Ureter (tissue), 1 donor: ENCODE measurements at places on chromosomes 5 and 9. TPM values are rescaled to one million over a fixed set of nuclear protein-coding genes. Genes with fewer than 3 reads are reported as not detected.

Gene SLC2A8
- total RNA-seq: 38.4 TPM

Gene SLC1A3
- total RNA-seq: 33.4 TPM

Gene CARD6
- total RNA-seq: 17.1 TPM

Gene PCDHB7
- 2.4 TPM for total RNA-seq

Gene LMBRD2
- 23.7 TPM for total RNA-seq

Gene CATSPER3
- total RNA-seq: 0.99 TPM

Gene IFNA2
- not detected for total RNA-seq

Gene CREBRF
- 36.5 TPM for total RNA-seq

Gene CORO2A
- 38.8 TPM for total RNA-seq

Gene TAF1L
- total RNA-seq: not detected

DNA sequence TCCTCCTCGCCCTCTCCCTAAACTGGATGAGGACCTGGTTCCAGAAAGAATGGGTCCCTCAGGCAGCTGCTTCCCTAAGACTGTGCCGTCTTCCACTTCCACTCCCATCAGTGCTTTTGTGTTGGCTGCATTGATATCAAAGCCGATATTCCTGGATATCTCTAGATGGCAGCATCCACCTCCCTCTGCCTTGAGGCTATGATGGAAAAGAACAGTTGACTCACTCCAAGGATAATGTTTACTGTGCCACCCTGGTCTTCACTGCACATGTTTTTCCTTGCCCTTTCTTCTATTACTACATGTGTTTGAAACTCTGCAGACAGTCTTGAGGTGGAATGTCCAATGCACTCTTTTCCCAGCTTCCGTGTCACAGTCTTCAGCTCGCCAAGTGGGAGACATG is 211.6 kb downstream of the MAST4 start:
- DNase-seq: no peak

- no peak for DNase-seq
Observed at GRCh38 chr5:138712791-138713190, 40.4 kb upstream of the CTNNA1 start.

GRCh38 chr5:122844910-122845228 is 544 bp upstream of the SNX24 start:
- DNase-seq: no peak

GRCh38 chr5:139277171-139277570 is 16.4 kb upstream of the MATR3 start:
- DNase-seq: no peak

DNA sequence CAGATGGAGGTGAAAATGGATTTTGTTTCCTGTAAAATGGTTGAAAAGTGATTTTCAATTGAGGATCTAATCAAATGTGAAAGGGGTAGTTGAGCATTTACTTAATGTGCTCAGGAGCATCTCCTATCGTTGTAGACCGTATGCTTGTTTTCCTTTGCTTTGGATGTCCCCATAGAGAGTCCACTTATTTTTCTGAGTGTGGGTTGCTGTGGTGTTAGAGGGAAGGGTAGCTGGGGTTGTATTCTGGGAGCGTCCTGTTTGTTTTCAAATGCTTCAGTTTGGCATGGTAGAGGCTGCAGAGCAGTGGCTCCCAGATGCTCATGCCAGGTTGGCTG is 154.1 kb downstream of the MAT2B start:
- no peak for DNase-seq

DNA sequence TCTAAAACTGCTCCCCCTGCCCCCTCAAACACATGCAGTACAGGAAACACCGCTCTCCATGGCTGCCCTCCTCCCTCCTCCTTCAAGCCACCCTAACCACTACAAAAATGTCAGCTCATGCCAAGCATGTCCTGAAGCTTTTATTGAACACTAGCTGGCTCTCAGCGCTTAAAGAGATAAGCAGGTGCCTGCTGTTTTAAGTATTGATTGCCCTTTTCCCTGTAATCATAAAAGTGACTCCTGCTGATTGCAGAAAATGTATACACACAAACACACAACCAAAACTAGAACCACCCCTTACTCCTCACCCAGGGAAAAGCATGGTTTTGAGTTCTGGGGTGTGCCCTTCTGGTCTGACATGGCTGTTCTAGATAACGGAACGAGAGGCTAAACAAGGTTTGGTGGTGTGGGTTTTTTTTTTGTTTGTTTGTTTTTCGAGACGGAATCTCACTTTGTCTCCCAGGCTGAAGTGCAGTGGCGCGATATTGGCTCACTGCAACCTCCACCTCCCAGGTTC is 3.7 kb upstream of the UCK1 start:
- DNase-seq: no peak

GRCh38 chr9:37471942-37472684 is 6.9 kb upstream of the ZBTB5 start:
- DNase-seq: no peak

DNA sequence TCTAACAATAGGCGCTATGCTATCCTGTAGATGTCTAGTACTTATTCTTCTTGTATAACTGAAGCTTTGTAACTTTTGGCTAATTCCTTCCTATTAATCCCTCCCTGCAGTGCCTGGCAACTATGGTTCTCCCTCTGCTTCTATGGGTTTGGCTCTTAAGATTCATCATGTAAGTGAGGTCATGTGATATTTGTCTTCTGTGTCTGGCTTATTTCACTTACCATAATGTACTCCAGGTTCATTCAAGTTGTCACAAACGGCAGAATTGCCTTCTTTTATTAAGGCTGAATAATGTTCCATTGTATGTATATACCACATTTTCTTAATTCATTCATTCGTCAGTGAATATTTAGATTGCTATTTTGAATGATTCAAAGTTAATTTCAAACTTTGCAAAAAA is 149.9 kb upstream of the GAS1 start:
- no peak for DNase-seq

DNA sequence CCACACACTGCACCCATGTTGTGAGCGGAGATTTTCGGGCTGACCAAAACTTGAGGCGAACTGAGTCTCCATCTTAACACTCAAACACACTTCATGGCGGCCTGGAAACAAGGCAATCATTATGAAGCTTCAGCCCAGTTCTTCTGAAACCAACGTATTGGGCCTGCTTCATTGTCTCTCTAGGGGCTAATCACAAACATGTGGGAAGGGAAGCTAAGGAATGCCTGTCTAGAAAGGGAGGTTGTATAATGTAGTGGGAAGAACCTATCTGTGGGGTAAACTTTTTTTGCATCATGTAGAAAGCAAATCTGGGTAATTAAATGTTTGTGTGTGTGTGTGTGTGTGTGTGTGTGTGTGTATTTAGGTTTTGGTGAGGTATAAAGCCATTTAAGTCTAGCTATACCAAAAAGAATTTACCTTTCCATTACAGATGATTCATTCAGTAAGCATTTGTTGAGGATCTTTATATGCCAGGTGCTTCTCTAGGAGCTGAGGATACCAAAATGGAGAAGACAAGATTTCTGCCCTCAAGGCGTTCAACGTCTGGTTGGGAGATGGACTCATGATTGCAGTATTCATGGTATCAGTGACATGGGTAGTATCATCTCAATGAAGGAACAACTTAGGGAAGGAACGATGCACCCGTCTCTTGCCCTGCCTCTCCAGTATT is 29.4 kb downstream of the SLC1A3 start:
- no peak for DNase-seq

DNA sequence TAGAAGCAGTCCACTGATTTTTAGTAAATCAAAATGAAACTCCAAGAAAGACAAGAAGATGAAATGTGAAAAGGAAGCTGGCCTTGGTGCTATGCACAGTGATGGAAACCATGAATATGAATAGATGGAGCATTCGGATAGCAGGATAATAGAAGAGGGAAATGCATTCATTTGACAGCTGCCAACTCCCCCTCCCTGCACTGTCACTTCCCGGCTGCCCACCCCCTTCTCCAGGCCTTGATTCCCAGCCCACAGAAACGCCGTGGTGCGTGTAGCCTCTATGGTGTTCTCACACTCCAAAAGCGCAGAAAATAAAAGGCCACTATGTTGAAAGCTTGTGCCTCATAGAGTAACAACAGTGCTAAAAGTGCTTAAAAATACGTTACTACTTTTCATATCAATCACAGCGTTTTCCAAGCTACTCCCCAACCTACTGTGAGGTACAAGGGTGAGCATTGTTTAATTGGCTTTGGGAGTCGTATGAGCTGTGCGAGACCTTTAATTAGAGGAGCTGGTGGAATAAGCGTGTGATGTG is 26.1 kb upstream of the IFNK start:
- DNase-seq: no peak

DNA sequence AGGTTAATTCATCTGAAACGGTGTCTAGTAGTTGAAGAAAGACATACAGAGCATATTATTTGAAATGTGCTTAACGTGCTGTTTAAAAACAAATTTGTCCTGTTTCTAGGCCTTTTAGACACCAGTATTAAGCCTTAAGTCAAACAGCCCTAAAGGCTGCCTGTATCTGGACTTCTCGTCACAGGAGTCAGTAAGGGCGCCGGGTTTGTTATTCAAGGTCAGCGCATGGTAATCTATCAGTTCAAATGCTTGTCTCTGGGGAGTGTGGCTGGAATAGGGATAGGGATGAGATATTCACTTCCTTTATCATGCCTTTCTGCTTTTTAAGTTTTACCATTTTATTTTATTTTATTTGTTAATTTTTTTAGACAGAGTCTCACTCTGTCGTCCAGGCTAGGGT is 9.4 kb upstream of the CNOT6 start:
- no peak for DNase-seq

DNA sequence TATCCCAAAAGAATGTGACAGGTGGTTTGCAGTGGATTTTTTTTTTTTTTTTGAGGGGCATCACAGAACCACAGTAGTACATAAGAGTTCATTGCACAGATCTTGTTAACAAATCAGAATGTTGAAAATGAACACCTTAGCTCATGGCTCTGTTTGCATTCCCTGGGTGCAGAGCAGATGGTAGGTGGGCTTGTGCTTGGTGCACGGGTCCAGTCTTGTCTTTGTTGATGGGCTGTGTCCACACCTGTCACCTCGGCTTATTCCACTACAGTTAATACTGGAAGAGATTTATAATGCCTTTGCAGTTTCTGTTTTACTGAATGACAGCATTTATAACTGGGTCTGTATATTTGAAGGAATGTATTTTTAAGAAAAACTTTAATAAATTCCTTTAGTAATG is 146.6 kb downstream of the KDM4C start:
- no peak for DNase-seq

DNA sequence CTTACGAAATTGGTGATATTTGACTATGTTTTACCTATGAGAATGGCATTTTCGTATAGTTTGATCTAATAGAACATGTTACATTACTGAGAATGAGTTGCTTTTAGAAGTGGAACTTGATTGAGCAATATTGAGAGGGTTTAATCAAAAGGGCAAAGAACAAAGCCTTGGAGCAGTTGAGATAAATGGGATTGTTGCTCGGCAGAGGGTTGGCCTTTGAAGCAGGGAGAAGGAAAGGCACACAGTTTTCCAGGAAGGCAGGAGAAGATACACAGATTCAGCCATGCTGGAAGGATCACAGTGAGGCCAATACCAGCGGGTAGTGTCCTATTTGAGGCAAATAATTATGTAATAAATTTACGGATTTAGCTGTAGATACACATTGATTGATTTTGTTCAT is 19.5 kb downstream of the MAN2A1 start:
- DNase-seq: no peak

- no peak for DNase-seq
Observed at GRCh38 chr9:89746385-89747116, 141.7 kb downstream of the GADD45G start.

GRCh38 chr9:122814545-122814944 is 13.8 kb downstream of the PDCL start:
- DNase-seq: no peak

DNA sequence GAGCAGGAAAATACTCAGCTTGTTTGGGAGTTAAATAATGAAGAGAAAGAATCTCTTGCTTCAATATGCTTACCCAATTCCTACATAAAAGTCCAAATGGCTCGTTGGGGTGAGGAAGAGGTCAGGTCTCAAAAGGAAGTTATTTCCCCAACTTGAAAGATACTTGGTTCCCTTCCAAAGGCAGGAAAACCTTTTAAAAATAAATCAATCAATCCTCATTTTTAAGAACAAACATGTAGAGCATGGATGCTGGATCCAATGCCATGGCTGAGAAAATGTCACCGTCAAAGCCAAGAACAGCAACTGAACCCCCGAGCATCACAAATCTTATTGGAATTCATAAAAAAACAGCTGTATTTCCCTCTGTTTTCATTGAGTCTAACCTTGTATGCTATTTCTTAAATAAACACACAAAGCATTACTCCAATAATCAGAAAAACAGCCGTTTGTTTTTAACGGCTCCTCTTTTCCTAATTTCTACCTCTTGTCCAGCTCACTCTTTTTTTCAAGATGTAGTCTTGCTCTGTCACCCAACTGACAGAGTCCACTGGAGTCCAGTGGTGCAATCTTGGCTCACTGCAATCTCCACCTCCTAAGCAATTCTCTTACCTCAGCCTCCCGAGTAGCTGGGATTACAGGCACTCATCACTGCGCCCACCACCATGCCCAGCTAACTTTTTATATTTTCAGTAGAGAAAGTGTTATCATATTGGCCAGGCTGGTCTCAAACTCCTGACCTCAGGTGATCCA is 140.7 kb downstream of the GNA14 start:
- DNase-seq: no peak

DNA sequence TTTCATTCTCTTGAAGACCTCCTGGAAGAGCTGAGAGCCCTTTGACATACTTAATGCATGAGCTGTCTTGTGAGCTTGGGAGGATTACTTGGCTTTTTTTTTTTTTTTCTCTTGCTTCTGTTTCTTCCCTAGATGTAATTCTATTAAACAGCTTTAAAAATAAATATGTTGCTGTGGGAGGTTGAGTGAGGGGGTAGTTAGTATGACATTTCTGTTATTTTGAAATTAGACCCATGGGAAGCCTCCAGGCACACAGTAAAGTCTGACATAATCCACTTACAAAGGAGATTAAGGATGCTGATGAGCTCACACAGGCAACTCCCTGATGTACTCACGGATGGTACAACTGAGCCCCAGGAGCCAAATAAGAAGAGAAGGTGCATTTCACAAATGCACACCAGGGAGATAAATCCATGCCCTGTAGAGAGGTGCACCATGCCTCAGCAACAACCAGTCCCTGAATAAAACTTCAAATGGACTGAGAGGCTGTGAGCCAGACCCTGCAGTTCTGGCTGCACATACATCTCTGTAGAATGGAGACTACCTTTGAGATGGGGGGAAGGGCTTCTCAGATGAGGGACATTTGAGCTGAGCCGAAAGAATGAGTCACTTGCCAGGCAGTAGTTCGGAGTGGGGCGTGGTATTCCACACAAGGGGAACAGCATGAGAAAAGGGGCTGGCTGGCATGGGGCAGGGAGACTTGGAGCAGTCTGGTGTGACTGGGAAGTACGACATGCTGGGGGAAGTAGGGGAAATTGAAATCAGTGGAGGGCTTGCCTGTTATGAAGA is 68.7 kb downstream of the ACTL7B start:
- no peak for DNase-seq

GRCh38 chr5:18687429-18687828 is 1053.2 kb downstream of the TAF11L14 start:
- DNase-seq: no peak

GRCh38 chr5:139100825-139101224 is 97.3 kb downstream of the SIL1 start:
- DNase-seq: no peak

DNA sequence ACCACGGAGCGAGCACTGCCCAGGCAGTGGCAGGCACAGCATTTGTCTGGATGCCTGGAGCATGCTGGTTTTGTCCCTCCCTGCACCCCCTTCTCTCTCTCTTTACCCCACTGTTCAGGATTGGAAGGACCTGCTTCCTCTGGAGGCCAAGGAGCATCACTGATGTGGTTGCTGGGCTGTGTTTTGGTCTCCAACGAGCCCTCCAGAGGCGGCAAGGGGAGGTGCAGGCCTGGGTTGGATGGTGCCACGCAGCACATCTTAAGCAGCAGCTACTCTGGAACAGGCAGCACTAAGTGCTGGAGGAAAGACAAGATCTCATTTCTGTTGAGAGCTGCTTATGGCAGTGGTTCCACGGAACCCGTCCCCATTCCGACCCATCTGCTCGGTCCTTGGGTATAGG is 139.6 kb downstream of the CMYA5 start:
- DNase-seq: no peak
